ENCODE measurements at places on chromosomes 13 and 19.
A peak's percentile ranks its signal among the peaks of the same experiment; 100 is the strongest.

DNA sequence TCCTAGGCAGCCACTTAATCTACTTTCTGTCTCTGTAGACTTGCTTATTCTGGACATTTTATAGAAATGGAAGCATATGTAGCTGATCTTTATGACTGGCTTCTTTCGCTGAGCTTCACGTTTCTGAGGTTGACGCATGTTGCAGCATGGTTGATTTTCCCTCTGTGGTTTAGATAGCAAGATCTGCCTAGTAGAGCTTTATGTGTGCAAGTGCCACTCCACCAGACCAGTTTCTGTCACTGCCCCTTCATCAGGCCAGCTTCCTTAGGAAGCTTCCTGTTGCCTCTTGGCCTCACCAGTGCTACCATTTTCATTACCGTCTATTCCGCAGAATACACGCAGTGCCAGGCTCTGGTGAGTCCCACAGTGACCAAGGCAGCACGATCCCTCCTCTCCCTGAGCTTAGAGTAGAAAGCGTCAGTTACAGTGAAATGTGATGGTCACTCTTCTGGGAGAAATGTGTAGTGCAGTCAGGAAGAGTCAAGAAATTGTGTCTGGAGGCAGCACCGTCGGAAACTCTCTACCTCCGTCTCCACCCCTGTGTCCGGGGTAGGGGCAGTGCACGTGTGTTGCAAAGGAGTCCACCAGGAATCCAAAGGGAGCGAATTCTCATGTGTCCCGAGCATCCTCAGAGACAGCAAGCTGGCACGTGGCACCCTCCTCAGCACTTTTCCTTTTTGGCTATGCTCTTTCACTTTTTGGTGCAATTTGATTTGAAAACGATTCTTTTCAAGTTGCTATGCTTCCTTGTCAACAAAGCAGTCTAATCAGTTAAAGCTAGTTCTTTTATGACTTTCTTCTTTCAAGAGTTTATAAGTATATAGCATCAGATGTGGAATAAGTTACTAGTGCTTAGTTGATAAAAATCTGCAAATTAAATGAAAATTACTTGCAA lies 45.4 kb upstream of the GPR183 start:
- DNase-seq, result no peak

GRCh38 chr19:56309511-56310185 lies 5.0 kb downstream of the ZSCAN5A start:
- DNase-seq, result peak; percentile 49

DNA sequence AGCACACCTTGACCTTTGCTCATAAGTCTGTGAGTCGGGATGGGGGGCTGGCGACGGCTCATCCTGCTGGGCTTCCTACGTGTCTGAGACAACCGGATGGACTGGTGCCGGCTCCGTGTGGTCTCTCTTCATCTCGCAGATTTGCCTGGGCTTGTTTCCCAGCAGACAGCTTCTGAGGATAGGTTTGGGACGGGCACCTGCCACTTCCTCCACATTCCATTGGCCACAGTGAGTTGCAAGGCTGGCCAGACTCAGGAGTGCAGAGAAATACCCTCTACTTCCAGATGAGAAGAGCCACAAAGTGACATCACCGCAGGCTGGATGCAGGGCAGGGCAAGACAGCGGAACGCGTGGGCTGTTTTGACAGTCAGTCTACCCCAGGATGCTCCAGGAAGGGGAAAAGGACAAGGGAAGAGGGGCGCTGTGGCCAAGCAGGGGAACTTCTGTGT lies 48.1 kb downstream of the IRS2 start:
- no peak for DNase-seq

- no peak for DNase-seq
These were observed 16.1 kb downstream of the ZSWIM9 start for GRCh38 chr19:48186541-48186991.

GRCh38 chr13:44718467-44718866 lies 142.3 kb upstream of the TSC22D1 start:
- DNase-seq, result no peak

- no peak for DNase-seq
These were observed 56.9 kb downstream of the ZNF726 start for GRCh38 chr19:23971598-23971997.

GRCh38 chr19:15463861-15464371 lies 428 bp downstream of the RASAL3 start:
- DNase-seq, result no peak

GRCh38 chr13:53201454-53202225 lies 173.0 kb downstream of the OLFM4 start:
- no peak for DNase-seq
